ENCODE measurements at places on chromosomes 6 and 20. TPM values are rescaled to one million over a fixed set of nuclear protein-coding genes. Genes with fewer than 3 reads are reported as not detected.

DNA sequence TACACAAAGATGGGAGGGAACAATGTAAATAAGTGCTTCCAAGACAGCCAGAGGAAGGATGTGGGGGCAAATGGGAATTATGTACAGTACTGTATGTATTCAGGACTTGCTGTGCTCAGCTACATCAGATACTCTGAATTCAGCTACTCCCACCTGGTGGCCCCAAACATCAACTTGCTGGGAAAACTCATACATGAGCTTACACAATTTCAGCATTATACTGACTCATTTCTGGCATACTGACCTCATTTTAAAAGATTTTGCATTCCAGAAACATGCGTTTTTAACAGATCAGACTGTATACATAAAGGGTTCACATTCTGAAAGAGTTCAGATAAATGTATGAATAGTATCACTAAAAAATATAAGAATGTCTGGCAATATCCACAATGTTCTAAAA lies 59.7 kb downstream of the GPX5 start:
- DNase-seq = peak; percentile 62

- DNase-seq = no peak
These were observed 118.0 kb downstream of the GRM1 start for GRCh38 chr6:146146836-146147235.

Gene DNAH8
- not detected for polyA plus RNA-seq

- no peak for DNase-seq
These were observed 75.1 kb downstream of the COL12A1 start for GRCh38 chr6:75130784-75131183.

DNA sequence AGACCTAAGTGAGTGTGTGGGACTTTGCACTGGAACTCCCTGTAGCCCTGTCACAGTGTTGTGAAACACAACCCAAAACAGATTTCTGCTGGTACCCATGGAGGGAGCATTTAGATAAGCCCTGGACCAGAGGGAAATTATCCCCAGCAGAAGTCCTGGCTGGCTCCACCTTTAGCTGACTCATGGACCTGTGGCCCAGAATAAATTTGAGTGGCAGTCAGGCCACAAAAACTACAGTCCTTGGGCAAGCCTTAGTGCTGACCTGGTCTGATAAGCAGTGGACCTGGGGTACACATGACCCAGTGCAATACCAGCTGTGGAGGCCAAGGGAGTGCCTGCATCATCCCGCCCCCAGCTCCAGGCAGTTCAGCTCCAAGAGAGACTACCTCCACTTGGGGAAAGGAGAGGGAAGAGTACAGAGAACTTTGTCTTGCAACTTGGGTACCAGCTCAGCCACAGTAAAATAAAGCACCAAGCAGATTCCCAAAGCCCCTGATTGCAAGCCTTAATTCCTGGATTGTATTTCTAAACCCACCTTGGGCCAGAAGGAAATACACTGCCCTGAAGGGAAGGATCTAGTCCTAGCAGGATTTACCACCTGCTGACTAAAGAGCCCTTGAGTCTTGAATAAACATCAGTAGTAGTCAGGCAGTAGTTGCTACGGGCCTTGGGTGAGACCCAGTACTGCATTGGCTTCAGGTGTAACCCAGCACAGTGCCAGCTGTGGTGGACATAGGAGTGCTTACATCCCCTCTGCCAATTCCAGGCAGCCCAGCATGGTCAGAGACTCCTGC lies 140.4 kb upstream of the COL21A1 start:
- DNase-seq = peak; percentile 23

- no peak for DNase-seq
These were observed 1140.0 kb upstream of the GJE1 start for GRCh38 chr6:140992678-140993077.

Data from mammary epithelial cell (primary cell).